Kidney (tissue), 22 donors: ENCODE measurements at places on chromosomes 16 and 17. TPM values are rescaled to one million over a fixed set of nuclear protein-coding genes. Genes with fewer than 3 reads are reported as not detected.

HES7 gene
- total RNA-seq: 0.25 TPM

CSH1 gene
- not detected for total RNA-seq

PPY gene
- total RNA-seq: not detected

RDM1 gene
- not detected for total RNA-seq

KCNJ18 gene
- total RNA-seq: not detected

KRTAP17-1 gene
- total RNA-seq: not detected

DNA sequence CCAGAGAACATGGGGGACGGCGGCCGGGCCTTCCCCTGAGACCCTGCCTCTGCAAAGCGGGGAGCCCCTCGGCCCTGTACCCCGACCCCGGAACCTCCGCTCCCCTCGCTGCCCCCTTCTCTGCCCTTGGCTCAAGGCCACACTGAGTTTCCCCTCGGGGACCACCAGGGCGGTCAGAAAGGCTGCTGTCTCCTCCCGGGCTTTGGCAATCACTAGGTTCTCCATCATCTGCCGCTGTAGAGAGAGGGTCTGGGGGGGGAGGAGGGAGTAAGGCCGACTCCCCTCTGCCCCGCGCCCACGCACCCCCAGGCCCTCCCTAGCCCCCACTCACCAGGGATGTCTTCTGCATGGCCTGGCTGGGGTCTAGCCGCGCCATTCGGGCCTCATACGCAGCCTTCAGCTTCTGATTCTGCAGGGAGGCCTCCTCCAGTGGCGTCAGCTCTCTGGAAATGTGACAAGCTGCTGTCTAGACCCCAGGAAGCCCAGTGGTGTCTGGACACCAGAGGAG, 8.4 kb downstream of the VPS9D1 start:
- no peak for DNase-seq
- no peaks in the 10 kb centered on the region for H3K36me3 ChIP-seq
- H3K27me3 ChIP-seq: no peaks in the 10 kb centered on the region
- no peaks in the 10 kb centered on the region for H3K4me1 ChIP-seq
- no peak overlapping the region for H3K4me3 ChIP-seq
- H3K27ac ChIP-seq: no peak overlapping the region

GRCh38 chr16:51815523-51815922, 664.5 kb upstream of the SALL1 start:
- H3K27ac ChIP-seq: no peak overlapping the region
- no peaks in the 10 kb centered on the region for H3K36me3 ChIP-seq
- H3K4me1 ChIP-seq: no peaks in the 10 kb centered on the region
- DNase-seq: no peak
- no peaks in the 10 kb centered on the region for H3K27me3 ChIP-seq

DNA sequence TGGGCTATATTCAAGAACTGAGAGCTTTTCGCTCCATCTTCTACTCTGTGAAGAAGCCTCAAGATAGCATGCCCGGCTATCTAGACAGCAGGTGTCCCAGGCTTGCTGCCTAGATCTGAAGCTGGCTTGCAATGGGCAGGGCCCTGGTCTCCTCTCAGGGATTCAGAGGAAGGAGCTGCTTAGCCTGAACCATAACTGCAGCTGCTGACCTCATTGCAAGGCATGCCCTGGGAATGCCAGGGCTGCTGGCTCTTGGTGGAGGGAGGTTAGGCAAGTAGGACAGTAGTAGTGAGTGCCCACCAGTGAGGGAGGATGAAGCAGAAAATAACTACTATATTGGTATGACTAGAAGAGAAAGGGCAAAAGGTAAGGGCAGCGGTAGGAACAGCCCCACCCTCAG, 21.3 kb upstream of the SLC35B1 start:
- no peaks in the 10 kb centered on the region for H3K36me3 ChIP-seq
- H3K4me1 ChIP-seq: peaks cover 8% of the 10 kb centered on the region
- H3K27ac ChIP-seq: no peak overlapping the region
- H3K27me3 ChIP-seq: no peaks in the 10 kb centered on the region
- DNase-seq: no peak
- H3K4me3 ChIP-seq: no peak overlapping the region

- H3K27me3 ChIP-seq: no peaks in the 10 kb centered on the region
- peaks cover 21% of the 10 kb centered on the region for H3K36me3 ChIP-seq
- H3K4me3 ChIP-seq: no peak overlapping the region
- peaks cover 23% of the 10 kb centered on the region for H3K4me1 ChIP-seq
- H3K27ac ChIP-seq: no peak overlapping the region
These were observed 12.5 kb upstream of the TXNDC11 start for GRCh38 chr16:11755022-11755760.

DNA sequence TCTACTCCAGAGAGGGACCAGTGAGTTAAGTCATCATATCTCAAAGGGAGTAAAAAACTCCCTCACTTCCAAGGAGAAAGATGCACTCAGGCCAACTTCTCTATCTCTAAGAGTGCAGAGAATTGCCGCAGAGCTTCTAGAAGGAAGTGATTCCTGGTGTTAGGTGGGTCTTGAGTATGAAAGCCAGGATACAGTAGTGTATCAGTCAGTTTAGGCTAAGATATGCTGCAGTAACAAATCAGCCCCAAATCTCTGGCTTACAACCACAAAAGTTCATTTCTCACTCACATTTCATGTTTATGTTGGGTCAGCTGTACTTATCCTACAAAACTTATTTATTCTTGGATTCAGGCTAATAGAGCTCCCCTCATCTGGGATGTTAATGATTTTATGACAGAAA, 106.3 kb downstream of the HS3ST4 start:
- DNase-seq: no peak
- H3K36me3 ChIP-seq: no peaks in the 10 kb centered on the region
- H3K27me3 ChIP-seq: no peaks in the 10 kb centered on the region
- H3K27ac ChIP-seq: no peak overlapping the region

DNA sequence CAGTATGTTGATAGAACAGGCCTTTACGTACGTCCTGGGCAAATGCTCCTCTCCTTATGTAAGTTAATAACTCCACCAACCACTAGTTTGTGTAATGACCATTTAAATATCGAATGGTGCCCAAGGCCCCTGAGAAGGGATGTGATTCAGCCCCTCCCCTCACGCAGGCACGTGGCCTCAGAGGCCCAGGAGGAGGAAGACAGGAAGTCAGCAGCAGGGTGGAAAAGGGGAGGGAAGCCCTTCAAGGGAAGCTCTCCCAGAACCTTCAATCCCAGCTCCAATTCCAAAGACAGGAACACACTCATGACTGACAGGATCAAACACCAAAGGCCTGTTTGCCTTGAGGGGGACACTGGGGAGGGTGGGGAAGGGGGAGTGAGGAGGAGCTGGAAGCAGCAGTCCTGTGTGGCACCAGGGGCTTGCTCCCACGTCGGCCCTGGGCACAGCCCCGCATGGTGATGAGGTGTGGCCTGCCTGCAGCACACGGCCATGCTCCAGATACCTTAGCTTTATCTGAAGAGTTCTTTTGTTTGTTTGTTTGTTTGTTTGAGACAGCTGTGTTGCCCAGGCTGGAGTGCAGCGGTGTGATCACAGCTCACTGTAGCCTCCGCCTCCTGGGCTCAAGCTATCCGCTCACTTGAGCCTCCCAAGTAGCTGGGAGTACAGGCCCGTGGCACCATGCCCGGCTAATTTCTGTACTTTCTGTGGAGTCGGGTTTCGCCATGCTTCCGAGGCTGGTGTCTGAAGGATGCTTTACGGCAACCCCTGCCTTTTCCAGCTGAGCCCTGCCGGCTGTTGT, 105.0 kb downstream of the ZNF778 start:
- peak overlapping the region; percentile 14 for H3K27ac ChIP-seq
- peak; percentile 68 for DNase-seq
- H3K4me1 ChIP-seq: peaks cover 55% of the 10 kb centered on the region

DNA sequence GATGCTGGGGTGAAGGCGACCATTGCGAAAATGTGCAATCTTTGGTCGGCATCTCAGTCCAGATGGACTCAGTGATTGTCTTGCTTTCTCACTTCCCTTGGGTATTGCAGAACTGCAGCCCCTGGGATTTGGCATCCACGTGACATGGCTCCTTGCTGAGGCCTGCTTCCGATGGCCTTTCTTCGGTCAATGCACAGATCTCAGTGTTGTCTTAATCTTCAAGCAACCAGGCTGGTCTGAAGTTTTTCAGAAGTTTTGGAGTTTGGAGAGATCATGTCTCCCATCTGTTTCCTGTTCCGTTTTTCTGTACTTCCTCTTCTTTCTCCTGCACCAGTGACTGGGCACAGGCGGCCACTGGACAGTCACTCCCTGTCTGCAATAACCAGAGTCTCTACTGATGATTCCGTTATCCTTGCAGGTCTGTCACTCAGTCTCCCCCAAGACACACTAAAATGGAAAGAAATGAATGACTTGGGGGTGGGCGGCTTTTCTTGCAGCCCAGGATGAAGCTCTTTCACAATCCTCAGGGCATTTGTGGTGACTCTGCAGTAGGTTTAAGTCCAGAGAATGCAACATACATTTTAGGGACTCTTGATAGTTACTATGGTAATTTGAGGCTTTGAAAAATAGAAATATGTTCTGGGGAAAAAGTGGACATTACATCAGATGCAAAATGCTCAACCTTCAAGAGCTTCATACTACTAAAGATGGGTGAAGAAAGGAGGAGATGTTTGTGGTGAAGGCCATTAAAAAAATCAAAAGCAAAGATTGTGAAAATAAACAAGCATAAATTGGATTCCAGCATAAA, 106.3 kb upstream of the ZFHX3 start:
- H3K27me3 ChIP-seq: no peaks in the 10 kb centered on the region
- no peaks in the 10 kb centered on the region for H3K36me3 ChIP-seq
- DNase-seq: no peak
- H3K27ac ChIP-seq: no peak overlapping the region
- H3K4me3 ChIP-seq: no peak overlapping the region

DNA sequence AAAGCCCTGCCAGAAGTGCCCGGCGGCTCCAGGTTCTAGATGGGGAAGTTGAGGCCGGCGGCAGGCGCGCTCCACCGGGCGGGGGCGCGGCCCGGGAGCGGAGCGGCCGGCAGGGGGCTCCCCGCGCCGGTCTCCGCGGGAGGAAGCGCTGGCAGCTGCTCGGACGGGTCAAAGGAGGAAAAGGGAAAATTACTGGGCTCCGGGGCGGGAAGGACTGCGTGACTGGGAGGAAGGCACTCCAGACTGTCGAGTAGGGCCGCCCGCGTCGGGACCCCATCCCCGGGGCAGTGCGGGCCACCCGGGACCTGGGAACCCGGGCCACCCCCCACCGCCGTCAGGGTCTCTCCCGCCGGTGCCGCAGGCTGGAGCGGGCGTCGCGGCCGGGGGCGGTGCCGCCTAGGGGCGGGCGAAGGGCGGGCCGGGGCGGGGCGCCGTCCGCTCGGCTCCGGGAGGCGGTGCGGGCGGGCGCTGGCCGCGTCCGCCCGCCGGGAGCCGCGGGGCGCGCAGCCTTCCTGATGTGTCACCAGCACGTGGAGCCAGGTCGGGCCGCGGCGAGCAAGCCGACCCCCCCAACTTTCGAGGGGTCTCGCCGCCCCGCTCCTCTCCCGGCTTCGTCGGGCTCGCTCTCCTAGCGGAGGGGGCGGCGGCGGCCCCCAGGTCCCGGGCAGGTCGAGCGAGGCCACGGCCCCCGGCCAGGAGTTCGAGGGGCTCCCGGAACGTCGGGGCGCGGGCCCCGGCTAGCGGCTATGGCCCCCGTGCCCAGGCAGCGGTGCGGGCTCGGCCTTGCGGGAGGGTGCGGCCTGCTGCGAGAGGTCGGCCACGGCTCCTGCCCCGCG, 167.5 kb downstream of the RAB11FIP4 start:
- peaks cover 8% of the 10 kb centered on the region for H3K4me1 ChIP-seq
- H3K4me3 ChIP-seq: peak overlapping the region; percentile 53
- DNase-seq: peak; percentile 85
- H3K27ac ChIP-seq: peak overlapping the region; percentile 82
- no peaks in the 10 kb centered on the region for H3K36me3 ChIP-seq
- no peaks in the 10 kb centered on the region for H3K27me3 ChIP-seq

DNA sequence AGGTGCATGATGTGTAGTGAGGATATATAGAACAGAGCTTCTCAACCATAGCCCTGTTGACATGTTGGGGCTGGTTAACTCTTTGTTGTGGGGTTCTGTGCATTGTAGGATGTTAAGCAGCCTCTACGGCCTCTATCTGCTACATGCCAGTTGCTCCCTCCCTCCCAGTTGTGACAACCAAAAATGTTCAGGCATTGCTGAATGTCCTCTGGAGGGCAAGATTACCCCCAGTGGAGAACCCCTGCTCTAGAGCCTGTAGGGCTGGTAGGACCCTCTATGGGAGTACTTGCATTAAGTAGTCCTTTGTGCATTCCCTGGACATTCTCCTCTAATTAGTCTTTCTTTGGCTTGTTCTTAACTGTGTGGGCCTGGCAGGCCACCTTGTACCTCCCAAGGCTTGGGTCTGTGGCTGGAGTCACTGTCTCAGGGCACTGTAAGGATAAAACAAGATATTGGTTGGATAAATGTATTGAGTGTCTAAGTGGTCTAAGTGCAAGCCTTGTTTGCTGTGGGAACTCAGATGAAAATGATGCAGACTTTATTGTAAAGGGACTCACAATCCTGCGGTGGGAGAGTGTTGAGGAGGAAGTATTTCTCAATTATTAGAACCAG, 19.8 kb upstream of the MYO1D start:
- H3K36me3 ChIP-seq: no peaks in the 10 kb centered on the region
- H3K4me3 ChIP-seq: no peak overlapping the region
- no peaks in the 10 kb centered on the region for H3K4me1 ChIP-seq
- no peak overlapping the region for H3K27ac ChIP-seq
- no peak for DNase-seq

GRCh38 chr17:48997103-48997826, at the start of gene IGF2BP1:
Gene IGF2BP1, plus strand, starts transcription at chr17:48997385. Its CDS starts 361 bp downstream, at chr17:48997746.
- peaks cover 5% of the 10 kb centered on the region for H3K4me1 ChIP-seq
- H3K27ac ChIP-seq: no peak within 1 kb of the TSS

- no peak overlapping the region for H3K4me3 ChIP-seq
- H3K4me1 ChIP-seq: no peaks in the 10 kb centered on the region
- H3K27me3 ChIP-seq: no peaks in the 10 kb centered on the region
These were observed 154.5 kb downstream of the CBLN1 start for GRCh38 chr16:49127103-49127502.

GRCh38 chr17:40602445-40603443, 37.5 kb upstream of the CCR7 start:
- DNase-seq: no peak
- no peak overlapping the region for H3K4me3 ChIP-seq
- H3K36me3 ChIP-seq: no peaks in the 10 kb centered on the region

DNA sequence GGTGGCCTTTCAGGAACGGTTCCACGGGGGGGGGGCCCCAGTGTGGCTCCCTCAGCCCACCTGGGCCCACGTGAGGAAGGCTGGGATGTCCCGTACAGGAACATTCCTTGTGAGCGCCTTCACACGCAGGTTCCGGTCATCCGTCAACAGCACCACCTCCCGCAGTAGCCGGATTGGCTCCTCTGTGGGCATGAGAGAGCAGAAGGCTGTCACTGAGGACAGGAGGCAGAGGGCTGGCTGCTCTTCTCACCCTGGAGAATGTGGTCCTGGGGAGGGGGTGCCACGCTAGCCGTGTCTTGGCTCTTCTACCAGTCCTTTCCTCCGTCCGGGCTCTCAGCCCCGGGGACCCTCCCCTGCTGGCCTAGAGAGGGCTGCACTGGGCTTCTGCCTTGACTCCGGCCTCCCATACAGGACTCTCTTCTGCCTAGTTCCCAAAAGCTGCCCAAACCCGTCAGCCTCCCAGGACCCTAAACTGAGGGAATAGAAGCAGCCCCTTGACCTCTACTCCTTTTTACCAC, 6.6 kb downstream of the HIC1 start:
- peaks cover 2% of the 10 kb centered on the region for H3K4me1 ChIP-seq
- peaks cover 5% of the 10 kb centered on the region for H3K27me3 ChIP-seq
- no peak for DNase-seq
- H3K27ac ChIP-seq: peak overlapping the region; percentile 83
- no peaks in the 10 kb centered on the region for H3K36me3 ChIP-seq
- no peak overlapping the region for H3K4me3 ChIP-seq

- no peaks in the 10 kb centered on the region for H3K27me3 ChIP-seq
- no peak for DNase-seq
- no peaks in the 10 kb centered on the region for H3K36me3 ChIP-seq
- H3K4me3 ChIP-seq: no peak overlapping the region
- H3K4me1 ChIP-seq: peaks cover 3% of the 10 kb centered on the region
- no peak overlapping the region for H3K27ac ChIP-seq
These were observed 11.6 kb upstream of the CMIP start for GRCh38 chr16:81432937-81433557.
